ENCODE measurements at places on chromosomes 2 and 18.

DNA sequence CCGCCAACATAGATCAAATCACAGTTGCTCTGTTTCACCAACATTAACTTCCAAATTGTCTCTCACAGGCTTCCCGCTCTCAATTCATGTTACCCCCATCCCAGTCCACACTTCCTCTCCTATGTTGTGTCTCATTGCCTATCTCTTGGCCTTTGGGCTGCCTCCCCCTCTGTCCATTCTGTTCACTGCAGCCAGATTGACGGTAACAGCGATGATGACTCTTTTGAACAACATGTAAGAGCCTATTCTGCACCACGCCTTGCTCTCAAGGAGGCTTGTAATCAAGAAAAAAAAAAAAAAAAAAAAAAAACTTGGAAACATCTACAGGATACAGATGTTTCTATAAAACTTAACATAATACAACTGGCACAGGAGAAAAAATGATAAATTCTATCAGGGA lies 77.3 kb upstream of the RMDN2 start:
- DNase-seq: no peak

GRCh38 chr2:94955702-94956101 lies 69.8 kb upstream of the MAL start:
- no peak for DNase-seq

DNA sequence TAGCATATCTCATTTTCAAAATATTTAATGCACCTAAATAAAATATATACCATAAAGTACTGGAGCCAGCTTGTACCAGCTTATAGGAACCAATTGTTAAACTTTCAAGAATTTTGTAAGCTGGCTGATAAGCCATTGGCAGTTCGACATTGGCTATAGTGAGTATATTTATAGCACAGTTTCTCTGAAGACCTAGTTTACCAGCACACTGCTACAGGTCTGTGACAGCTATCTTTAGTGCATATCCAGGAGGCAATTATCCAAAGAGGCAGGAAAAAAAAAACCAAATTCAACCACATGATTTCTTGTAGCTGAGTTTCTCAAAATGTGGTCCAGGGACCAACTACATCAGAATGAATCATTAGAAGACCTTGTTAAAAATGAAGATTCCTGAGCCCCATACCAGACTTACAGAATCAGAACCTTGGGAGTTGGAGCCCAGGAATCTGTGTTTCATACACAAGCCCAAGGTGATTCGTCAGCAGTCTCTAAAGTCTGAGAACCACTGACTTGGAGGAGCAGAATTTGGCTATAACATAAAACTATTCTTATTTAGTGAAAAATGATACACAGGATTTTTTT lies 279.0 kb upstream of the NRP2 start:
- no peak for DNase-seq

GRCh38 chr2:105320651-105321215 lies 8.8 kb downstream of the TGFBRAP1 start:
- no peak for DNase-seq

- no peak for DNase-seq
These were observed 1313.0 kb upstream of the FAM98A start for GRCh38 chr2:34912084-34912483.

DNA sequence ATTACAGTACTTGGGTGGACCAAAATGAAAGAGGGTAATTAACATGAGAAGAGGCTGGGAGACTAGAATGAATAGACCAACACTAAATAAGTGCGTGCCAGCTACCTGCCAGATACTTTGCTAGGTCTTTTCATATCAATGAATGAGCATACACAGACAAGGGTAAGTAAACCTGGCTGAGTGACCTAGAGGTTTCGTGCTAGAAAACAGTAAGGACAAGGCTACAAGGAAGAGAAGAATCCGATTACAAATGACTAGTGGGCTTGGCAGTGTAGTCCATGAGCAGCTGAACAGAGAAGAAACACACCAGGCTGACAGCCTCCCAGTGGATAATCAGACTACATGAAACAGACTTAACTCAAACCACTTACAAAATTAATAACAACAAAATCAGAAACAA lies 64.6 kb downstream of the THADA start:
- DNase-seq: no peak
